ENCODE measurements at places on chromosomes 11 and 22.

DNA sequence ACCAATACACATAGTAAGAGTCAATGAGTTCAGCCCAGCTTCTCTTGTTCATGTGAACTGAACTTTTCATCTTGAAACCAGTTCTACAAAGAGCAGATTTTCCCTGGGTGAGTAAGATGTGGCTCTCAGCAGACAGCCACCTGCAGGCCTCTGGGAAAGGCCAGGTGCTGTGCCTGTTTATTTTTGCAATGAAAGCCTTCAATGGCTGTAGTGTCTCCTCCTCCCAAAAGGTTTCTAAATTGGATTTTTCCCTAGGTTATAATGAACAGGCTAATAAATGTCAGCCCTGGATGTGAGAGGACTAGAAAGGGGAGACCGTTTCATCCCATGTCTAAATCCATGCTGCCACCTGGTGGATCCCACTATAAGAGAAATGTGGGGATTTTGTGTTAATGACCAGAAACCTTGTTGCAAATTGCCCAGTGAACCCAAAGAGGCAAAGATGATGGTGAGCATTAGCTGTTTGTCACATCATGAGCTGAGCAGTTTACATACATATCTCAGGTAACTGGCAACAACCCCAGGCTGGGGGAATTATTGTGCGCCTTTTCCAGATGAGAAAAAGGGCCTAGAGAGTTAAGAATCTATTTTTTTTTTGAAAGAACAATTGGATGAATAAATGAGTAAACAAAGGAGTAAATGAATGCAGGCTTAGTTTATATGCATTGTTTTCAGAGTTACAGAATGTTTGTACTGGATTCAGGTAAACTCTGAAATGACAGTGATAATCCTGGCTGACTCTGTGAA is 12.7 kb downstream of the C11orf91 start:
- peak; percentile 85 for DNase-seq

DNA sequence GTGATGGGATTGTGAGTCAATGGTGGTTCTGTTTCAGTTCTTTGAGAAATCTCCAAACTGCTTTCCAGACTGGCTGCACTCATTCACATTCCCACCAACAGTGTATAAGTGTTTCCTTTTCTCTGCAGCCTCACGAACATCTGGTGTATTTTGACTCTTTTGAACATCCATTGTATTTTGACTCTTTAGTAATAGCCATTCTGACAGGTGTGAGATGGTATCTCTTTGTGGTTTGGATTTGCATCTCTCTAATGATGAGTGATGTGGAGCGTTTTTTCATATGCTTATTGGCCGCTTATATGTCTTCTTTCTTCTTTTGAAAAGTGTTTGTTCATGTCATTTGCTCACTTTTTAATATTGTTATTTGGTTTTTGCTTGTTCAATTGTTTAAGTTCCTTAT is 19.4 kb downstream of the NELL1 start:
- no peak for DNase-seq

DNA sequence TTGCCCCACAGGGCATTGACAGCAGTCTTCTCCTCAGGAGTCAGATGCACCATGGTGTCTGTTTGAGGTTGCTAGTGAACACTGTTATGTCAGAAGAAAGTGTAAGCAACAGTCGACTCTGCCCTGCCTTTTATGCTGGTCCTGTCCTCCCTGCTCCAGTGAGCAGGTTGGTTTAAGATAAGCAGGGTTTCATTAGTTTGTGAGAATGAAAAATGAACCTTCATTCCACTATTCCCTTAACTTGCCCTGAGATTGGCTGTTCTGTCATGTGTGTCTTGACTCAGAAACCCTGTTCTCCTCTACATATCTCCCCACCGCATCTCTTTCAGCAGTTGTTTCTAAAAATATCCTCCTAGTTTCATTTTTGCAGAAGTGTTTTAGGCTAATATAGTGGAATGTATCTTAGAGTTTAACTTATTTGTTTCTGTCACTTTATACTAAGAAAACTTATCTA is at the start of gene HBD:
TSS of gene HBD (minus strand) at position 103 of the 454 bp plus-strand sequence. CDS start at position 53, 50 bp downstream.
- peak; percentile 30 for DNase-seq

DNA sequence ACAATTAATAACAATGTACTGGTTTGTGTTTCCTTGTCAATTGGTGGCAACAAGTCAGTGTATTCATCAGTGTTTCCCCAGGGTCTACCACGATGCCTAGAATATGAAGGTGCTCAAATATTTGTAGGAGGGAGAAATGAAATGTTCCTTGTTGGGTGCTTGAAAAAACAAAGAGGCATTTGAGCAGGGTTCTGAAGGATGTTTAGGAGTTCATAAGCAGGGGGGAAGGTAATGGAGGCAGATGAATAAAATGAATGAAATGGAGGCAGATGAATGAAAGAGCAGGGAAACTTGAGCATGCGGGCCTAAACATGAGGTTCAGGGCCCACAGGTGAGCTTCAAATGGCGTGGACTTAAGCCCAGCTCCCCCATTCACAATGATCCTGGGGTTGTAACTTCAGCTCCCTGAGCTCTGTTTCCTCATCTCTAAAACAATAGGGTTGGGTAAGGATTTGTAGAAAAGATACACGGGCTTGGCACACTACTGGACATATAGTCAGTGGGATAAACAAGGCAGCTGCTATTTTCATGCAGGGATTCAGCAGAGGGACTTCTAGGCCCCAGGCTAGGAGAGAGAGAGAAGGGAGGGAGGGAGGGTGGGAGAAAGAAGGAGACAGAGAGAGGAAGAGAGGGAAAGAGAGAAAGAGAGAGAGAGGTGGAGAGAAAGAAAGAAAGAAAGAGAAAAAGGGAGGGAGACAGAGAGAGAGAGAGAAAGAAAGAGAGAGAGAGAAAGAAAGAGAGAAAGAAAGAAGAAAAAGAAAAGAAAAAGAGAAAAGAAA is 73.7 kb downstream of the MN1 start:
- peak; percentile 47 for DNase-seq

- DNase-seq, result no peak
Observed at GRCh38 chr11:119909077-119909476, 180.1 kb upstream of the NECTIN1 start.

- DNase-seq, result no peak
Observed at GRCh38 chr11:110736171-110736553, 23.9 kb upstream of the ARHGAP20 start.

DNA sequence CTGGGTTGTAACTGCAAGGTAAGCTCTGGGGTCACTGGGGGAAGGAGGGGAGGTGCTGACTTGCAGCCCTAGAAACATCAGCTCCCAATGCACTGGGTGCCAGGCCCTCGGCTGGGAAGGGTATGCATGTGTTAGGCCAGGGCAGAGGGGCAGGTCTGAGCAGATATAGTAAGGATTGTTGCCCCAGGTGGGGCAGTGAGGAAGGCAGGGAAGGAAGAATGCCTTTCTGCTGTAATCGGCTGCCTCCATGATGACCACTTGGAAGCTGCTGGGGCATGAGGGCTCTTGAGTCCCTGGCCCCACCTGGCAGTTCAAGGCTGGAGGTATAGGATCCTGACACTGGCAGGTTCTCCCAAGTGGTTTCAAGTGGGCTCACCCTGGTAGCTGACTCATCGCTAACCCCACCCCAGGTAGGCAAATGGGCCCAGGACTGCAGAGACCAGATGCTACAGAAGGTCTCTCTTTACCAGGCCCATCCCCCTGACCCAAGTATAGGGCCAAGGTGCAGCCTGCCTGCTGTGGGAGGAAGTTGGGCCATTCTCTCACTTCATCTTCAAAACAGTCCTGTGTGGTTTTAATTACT is 56.7 kb downstream of the TIMP3 start:
- DNase-seq, result no peak

- no peak for DNase-seq
Observed at GRCh38 chr22:46058591-46059519, 81.9 kb upstream of the WNT7B start.

GRCh38 chr22:49091917-49092545 is 735.6 kb downstream of the BRD1 start:
- DNase-seq, result no peak

GRCh38 chr11:123580557-123581275 is 73.7 kb downstream of the SCN3B start:
- peak; percentile 45 for DNase-seq

GRCh38 chr11:45848654-45849081 is 1.4 kb downstream of the CRY2 start:
- DNase-seq, result no peak

DNA sequence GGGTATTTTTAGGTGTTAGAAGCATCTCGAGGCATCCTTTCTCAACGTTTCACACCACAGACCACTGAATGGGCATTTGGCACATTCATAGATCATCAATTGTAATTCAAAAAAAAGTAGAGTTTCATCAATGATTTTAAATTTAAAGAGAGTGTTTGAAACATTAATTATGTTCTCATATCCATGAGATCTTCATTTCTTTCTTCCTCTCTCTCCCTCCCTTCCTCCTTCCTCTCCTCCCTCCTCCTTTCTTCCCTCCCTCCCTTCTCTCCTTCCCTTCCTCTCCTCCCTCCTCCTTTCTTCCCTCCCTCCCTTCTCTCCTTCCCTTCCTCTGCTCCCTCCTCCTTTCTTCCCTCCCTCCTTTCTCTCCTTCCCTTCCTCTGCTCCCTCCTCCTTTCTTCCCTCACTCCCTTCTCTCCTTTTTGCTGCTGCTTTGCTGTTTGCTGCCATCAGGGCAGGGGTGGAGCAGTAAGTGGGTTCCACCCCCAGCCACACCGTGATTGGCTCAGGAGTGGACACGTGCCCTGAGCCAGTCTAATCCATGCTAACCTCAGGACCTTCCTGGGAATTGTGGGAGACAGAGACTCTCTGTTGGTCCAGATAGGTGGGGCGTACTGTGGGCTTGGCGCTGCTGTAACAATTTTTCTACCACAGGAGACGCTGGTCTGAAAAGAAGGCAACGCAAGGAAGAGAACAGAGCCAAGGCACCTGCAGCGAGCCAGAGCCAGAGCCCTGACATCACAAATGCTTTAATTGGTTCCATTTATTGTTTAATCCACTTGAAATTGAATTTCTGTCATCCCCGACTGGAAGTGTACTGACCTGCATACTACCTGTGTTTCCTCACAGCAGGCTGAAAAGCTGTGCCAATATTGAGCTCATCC is 33.7 kb upstream of the APOBEC3A start:
- peak; percentile 47 for DNase-seq

- DNase-seq, result peak; percentile 76
Observed at GRCh38 chr11:86805873-86806310, 5.5 kb downstream of the PRSS23 start.

- no peak for DNase-seq
Observed at GRCh38 chr11:95599959-95600586, 189.5 kb downstream of the FAM76B start.

- DNase-seq, result no peak
Observed at GRCh38 chr22:40446203-40446602, 75.8 kb downstream of the SGSM3 start.

DNA sequence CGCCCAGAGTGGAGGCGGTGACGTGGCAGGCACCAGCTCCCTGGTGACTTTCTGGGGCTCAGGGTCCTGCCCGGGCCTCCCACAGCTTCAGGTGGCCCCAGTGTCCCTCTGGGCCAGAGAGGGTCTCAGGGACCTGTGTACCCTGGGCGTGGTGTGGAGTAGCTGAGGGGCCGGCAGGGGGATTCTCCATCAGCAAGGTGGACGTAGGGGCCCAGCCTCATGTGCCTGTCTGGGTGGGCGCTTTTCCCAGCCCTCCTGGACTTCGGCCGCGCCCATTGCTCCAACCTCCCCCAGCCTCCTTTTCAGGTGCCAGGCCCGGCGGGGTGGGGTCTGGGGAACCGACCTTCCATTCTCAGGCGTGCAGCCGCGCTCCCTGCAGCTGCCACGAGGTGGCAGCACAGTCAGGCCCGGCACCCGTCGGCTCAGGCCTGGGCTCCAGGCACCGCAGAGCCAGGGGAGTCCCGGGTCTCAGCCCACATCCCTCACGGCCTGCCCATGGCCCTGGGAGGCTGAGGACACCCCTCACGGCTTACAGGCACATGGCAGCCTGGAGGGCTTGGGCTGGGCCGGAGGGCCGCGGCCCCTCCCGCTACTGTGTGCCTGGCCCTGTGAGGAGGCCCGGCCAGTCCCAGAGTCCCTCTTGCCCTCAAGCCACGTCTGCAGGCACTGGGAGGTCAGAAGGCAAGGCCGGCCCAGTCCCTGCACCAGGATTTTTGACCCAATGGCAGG is 19.9 kb upstream of the MUC5B start:
- DNase-seq, result peak; percentile 32

GRCh38 chr11:84626256-84626655 is 1000.9 kb downstream of the DLG2 start:
- DNase-seq, result no peak

GRCh38 chr11:45224766-45225165 is 61.4 kb downstream of the SYT13 start:
- DNase-seq, result no peak

- DNase-seq, result no peak
Observed at GRCh38 chr11:118152020-118152551, 537 bp downstream of the SCN4B start.

- peak; percentile 39 for DNase-seq
Observed at GRCh38 chr22:46854125-46854870, 91.8 kb downstream of the TBC1D22A start.

- DNase-seq, result peak; percentile 99
Observed at GRCh38 chr11:57761301-57762234, at the start of gene CTNND1. TSS of gene CTNND1 (plus strand) at chr11:57761802. CDS start at chr11:57791479, 29,677 bp downstream.

- DNase-seq, result no peak
Observed at GRCh38 chr22:21829523-21829922, 37.9 kb downstream of the MAPK1 start.

- no peak for DNase-seq
Observed at GRCh38 chr22:22197993-22198402, 46.6 kb upstream of the VPREB1 start.

DNA sequence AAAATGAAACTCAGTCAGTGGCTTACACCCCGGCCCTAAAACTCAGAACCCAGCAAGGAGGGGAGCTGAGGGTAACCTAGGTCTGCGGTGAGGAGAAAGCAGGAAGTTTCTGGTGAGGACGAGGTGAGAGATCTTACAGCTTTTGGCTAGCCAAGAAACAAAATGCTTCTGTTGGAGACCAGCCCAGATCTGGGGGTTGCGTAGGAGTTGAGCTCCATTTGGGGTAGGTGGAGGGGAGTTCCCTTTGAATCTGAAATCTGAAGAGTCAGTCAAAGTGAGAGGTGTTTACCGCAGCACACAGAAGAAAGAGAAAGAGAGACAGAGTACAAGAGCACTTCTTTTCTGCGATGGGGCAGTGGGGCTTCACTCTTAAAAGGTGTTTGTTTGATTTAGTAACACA is 29.6 kb downstream of the EHF start:
- DNase-seq, result peak; percentile 60

- no peak for DNase-seq
Observed at GRCh38 chr11:107791343-107792048, 67.1 kb downstream of the SLC35F2 start.

DNA sequence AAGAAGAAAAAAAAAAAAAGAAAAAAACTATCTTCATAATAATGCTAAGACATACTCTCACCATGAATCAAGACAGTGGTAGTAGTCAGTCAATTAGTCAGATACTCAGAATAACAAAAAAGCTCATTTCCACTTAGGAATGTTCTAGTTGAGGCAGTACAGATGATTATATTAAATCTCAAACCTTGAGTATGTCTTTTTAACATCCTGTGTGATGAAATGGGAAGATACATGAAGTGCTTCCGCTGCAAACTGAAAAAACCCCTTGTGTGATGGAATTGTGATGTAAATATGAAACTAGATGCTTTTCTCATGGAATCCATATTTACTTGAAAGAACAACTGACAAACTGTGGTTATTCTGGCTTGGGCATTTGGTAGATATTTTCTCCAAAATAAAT is 13.7 kb downstream of the AMOTL1 start:
- peak; percentile 46 for DNase-seq

Measured in cardiac fibroblast (primary cell).